Activated CD8-positive, alpha-beta memory T cell treated with anti-CD3 and anti-CD28 coated beads for 36 hours (primary cell): ENCODE measurements at places on chromosomes 12 and 14. TPM values are rescaled to one million over a fixed set of nuclear protein-coding genes. Genes with fewer than 3 reads are reported as not detected.

Gene COX8C
- total RNA-seq, result not detected

Gene ASCL1
- not detected for total RNA-seq

Gene SMAGP
- 0.82 TPM for total RNA-seq

Gene LAG3
- 324 TPM for total RNA-seq

Gene ACVR1B
- 9.9 TPM for total RNA-seq

Gene SLC25A47
- not detected for total RNA-seq

Gene RNF212B
- total RNA-seq, result not detected

Gene POU6F1
- total RNA-seq, result 9.9 TPM

Gene OR6C65
- total RNA-seq, result not detected
